8988T (cell line): ENCODE measurements at places on chromosomes 2 and 18.
A peak's percentile ranks its signal among the peaks of the same experiment; 100 is the strongest.

GRCh38 chr2:58930537-58930936, 689.4 kb upstream of the FANCL start:
- no peak for DNase-seq

- no peak for DNase-seq
These were observed 65.7 kb upstream of the RBM44 start for GRCh38 chr2:237732790-237733381.

- DNase-seq = no peak
These were observed 156.6 kb downstream of the INO80D start for GRCh38 chr2:205929246-205929942.

- DNase-seq = peak; percentile 36
These were observed 1.1 kb upstream of the RNU4ATAC start for GRCh38 chr2:121529439-121530211.

DNA sequence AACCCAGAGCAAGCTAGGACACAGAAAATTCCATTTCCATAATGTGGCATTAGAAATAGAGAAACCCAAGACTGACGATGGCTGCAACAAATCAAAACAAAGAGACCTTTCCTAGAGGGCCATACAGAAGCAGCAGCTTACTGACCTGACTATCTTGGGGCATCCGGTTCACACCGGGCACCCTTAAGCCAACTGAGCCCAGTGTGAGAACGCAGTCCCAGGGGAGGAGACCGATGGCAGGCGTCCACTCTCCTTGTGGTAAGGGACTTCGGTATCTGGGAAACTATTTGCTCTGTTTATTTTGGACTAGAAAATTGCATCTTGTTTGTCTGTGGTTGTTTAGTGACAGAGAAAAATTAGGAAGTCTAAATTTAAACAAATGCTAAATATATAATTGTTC, 244.8 kb upstream of the COPS8 start:
- DNase-seq = no peak

- no peak for DNase-seq
These were observed 38.4 kb upstream of the STAT4 start for GRCh38 chr2:191189112-191189635.

DNA sequence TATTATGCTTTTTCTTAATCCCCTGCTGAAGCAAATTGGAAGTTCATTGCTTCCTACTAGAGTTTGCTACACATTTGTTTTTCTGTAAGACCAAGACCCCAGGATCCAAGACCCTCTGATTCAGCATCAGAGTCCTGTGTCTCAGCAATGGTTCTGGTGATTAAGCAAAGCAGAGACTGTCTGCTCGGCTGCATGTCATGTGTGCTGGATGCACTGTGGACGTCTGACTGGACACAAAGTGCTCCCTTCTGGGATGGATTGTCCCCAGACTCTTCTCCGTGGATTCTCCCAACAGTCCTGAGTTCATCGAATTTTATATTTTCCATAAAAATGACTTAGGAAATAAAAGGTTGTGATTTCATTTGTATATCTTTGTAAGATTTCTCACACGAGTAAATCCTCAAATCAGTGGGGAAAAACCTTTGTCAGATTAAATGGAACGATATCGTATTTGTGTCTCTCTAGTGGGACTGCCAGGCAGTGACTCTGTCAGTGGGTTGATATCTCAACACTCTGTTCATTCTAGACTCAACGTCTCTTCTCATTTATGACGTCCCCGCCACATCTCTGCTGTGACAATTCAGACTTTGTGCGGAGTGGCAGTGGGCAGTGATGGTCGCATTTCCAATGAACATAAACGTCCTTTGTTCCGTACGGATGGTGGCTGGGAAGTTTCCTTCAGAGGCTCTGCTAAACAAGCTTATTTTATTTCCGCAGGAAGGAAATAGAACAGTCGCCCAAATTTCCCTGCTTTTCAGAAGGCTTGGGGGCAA, 58.6 kb downstream of the NCAPH start:
- DNase-seq = no peak

DNA sequence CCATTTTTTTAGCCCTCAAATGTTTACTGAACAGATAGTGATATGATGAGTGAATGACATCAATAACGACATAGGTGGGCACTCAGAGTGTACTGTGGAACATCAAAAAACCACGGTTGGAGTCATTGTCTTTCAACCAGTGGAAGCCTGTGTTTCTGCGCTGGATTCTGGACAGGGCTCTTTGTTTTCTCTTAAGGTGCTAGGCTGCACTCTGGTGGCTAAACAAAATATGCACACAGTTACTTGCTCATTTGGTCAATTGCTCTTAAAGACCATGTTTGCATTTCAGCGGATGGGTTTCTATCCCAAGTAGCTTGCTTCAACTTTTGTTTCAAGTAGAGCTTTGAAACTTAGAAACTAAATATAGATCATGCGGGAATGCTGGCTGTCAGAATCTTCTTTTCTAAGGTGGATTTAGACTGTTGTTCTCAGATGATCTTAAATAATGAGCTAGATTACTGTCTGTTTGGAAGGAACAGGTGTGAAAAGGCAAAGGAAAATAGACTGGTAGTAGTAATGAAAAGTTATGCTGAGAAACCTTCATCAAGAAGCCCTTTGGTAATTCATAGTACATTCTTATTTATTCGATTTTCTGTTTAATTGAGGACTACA, 48.5 kb upstream of the LYPD6B start:
- peak; percentile 45 for DNase-seq

DNA sequence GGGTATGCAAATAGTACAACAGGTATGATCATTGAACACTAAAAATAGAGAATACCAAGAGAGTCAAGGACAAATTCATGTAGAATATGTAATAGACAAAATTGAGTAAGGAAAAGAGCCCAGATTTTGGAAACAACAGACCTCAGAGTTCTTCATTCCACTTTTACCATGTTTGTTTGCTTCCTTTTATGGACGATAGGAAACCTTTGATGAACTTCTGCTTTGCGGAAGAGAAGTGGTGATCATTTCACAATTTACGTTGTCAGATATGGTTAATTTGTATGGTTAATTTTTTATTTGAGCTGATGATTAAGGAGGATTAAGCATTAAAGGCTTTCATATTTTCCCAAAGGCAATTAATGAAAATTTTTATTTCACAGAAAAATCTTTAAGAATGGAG, 16.3 kb downstream of the MARCHF7 start:
- no peak for DNase-seq

GRCh38 chr2:239199041-239199768, 201.6 kb downstream of the HDAC4 start:
- no peak for DNase-seq

- no peak for DNase-seq
These were observed 231.7 kb downstream of the FSIP2 start for GRCh38 chr2:185970148-185970852.

GRCh38 chr2:28637066-28638047, 114.3 kb upstream of the PPP1CB start:
- DNase-seq = no peak

DNA sequence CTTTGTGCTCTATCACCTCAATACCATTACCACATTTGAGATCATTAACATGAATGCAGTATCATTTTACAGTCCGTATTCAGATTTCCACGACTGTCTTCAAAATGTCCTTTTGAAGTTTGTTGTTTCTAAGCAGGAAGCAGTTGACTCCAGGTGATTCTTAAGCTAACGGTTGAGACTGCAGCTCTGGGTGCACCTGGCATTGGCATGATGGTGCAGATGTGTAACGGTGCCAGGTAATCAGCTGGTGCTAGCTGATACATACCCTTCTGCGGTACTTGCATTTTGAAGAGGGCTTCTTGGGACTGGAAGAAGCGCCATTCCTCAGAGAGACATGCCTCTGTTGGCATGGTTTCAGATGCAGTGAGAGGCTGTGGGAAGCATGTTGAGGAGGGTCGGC, 19.5 kb downstream of the SIGLEC15 start:
- DNase-seq = no peak

DNA sequence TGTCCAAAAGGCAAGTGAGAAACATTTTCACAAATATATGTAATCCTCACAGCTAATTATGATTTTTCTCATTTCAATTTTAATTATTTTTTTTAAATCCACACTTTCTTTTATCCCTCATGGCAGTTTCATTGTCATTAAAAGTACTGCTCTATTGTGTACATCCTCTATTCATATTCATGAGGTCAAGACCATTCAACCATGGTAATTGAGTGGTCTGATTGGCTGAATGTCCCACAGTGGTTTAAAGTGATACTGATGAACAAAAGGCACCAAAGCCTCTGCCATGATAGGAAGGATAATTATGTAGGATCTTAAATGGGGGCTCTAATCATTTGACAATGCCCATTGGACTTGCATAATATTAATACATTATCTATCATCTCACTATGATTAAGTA, 108.4 kb upstream of the EPHA4 start:
- no peak for DNase-seq

GRCh38 chr2:27932396-27932795, 41.9 kb downstream of the BABAM2 start:
- DNase-seq = no peak

DNA sequence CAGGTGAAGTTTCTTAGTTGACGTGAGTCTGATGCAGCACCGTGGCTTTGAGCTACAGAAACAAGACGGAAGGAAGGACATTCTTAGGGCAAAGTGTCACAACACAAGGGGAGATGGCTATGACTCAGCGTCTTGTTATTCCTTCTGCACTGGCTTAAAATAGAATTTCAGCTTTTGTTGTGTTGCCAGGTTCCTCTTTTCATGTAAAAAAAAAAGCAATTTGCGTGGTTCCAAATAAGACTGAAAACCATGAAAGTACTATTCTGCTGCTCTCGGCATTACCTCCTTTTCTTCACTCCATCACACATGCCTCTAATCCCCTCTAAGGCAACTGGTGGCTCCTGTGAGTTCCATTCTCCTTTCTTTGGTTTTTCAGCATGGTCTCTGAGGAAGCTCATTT, 150.1 kb downstream of the ANTXR1 start:
- DNase-seq = no peak

DNA sequence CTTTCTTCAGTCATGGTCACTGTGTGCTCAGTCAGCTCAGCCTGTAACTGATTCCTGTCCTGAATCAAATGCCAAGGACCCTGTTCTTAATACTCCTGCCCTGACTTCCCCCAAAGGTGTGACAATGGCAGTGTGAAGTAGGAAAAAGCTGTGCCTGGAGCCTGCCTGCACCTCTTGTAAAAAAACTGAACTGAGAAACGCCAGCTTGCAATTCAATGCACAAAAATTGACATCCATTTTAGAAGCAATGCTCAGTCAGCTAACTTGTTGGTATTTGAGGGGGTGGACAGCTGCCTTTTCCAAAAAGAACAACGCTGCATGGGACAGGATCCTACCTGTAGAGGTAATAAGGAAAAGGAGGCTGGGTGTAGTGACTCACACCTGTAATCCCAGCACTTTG, 66.3 kb upstream of the TMEM247 start:
- DNase-seq = no peak

DNA sequence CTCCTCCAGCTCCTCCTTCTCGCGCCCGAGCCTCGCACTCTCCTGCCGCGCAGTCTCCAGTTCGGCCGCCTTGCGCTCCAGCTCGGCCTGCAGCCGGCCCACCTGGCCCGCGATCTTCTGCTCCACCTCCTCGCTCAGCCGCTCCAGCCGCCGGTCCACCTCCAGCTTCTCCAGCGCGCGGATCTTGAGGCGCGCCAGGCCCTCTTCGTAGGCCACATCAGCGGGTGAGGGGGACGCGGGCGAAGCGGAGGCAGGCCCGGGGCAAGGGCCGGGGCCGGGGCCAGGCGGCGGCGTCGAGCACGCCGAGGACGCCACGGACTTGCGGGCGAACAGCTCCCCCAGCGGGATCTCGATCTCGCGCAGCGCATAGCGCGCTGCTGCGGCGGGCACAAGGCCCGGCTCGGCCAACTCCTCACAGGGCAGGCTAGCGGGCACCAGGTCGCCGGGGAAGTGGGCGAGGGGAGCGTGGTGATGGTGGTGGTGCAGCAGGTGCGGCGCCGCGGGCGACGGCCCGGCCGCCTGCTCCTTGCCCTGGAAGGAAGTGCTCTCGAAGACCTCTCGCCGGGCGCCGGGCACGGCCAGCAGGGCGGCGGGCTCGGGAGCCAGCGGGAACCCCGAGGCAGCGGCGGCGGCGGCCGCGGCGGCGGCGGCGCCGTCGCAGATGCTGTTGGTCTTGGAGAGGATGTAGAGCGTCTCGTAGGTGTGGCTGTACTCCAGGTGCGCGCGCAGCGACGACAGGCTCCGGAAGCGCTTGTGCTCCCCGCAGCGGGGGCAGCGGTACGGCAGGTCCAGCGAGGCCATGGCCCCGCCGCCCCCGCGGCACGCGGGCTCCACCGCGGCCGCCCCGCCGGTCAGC, 15.2 kb downstream of the FBXO41 start:
- no peak for DNase-seq

DNA sequence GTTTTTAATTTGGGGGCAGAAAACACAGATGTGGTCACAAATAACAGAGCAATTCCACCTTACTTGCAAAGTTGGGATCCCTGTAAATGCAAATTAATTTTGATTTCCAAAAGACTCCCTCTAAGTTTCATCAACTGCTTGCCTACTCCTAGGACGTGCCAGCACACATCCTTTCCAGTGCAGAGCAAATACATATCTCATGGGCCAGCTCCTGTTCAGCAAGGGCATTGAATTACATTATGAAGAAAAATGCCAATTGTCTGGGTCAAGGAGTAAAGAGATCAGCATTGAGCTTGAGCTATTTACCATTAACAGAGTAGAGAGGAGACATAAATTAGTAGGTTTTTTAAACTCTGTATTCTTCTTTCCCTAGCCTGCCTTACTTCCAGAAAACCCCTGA, 18.8 kb downstream of the PID1 start:
- DNase-seq = no peak

GRCh38 chr2:84905181-84906107, at the start of gene TMSB10:
TMSB10 (plus strand) TSS chr2:84905656.
- peak; percentile 76 for DNase-seq

DNA sequence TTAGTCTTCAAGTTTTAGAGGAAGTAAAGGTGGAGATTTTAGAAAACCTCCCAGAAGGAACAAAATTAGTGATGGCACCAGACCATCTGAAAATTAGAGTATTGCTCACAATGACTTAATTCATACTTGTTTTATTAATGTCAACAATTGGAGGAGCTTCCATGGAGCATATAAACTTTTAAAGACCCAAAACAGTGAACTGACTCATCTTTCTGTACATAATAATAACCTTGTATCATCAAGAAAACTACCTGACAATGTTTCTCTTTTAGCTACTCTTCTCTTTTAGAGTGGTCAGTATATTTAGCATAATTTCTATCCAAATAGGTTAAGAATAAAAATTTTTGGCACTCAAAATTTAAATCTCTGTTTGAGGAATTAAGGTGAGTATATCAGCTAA, 7.2 kb upstream of the ITGAV start:
- no peak for DNase-seq

DNA sequence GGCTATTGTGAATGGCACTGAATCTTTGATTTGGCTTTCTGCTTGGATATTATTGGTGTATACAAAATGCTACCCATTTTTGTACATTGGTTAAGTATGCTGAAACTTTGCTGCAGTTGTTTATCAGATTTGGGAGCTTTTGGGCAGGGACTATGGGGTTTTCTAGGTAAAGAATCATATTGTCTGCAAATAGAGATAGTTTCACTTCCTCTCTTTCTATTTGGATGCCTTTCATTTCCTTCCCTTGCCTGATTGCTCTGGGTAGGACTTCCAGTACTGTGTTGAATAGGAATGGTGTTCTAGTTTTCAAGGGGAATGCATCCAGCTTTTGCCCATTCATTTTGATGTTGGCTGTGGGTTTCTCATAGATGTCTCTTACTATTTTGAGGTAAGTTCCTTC, 489.1 kb upstream of the LRATD1 start:
- no peak for DNase-seq
